ENCODE measurements at places on chromosomes 3 and 15.

- DNase-seq, result no peak
Measured at GRCh38 chr15:100158356-100158755, 183.4 kb downstream of the ADAMTS17 start.

- DNase-seq, result no peak
Measured at GRCh38 chr3:45544717-45545296, 49.7 kb upstream of the LIMD1 start.

DNA sequence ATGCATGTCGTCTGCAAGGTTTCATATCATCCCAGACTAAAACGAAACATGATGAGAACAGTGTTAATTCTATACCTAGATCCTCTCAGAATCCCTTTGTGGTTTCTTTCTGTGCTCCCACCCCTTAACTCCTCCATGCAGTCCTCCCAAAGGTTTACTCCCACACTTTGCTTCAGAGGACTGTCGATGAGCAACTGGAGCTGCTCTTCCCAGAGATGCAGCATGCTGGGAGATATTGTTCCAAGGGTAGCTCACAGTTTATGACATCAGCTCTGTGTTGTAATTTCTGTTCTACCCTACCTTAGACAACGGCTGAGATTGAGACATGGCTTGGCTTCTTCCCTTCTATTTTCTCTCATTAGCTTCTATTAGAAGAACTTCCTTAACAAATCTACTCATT lies 313.0 kb upstream of the COL8A1 start:
- DNase-seq, result no peak

GRCh38 chr3:65729973-65730372 lies 308.7 kb downstream of the MAGI1 start:
- DNase-seq, result no peak

DNA sequence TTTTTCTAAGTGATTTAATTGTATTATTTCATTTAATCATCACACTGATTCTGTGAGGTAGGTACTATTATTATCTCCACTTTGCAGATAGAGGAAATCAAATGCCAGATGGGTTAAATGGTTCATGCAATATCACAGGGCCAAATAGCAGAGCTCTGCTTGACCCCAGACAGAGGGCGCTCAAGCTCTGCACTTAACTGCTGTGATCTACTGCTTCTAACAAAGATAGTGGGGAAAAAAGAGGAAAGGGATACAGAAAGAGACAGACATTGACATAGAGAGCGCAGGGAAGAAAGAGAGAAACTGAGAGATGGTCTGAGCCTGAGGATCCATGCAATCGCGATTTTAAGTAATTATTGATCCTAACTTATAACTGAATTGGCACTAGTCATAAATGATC lies 279.1 kb upstream of the THRB start:
- peak; percentile 5 for DNase-seq

DNA sequence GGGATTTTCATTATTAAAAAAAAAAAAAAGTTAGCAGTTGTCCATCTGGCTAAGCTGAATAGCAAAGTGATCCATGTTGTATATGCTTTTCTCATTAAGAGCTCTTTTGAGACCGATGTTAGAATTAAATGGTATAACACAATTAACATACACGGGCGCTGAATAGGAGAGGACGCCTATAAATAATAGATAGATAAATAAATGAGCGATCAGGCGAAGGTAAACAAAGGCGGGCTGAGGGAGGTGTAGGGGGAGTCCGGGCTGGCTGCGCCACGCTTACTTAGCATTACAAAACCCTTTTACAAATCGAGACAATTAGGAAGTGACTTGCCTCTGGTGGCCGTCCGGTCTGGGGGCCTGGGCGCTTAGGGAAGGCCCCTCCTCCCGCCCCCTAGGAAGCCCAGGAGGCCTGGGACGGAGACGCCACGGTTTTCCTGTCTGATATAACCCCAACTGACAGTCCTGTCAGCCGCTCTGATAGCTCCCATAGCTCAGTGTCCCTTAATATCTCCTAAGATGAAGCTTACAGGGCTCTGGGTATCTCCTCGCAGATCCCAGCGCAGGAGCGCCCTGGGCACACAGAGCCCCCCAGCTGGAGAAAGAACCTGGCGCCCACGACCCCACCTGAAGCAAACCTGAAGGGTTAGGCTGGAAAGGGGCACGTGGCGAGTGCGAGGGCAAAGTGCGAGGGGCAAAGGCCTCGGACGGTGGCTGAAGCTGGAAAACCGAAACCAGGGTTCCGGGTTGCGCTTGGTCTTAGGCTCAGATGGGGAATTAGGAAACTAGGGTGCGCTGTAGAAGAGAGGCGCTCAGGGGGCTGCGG lies 3.6 kb downstream of the SOX14 start:
- no peak for DNase-seq

DNA sequence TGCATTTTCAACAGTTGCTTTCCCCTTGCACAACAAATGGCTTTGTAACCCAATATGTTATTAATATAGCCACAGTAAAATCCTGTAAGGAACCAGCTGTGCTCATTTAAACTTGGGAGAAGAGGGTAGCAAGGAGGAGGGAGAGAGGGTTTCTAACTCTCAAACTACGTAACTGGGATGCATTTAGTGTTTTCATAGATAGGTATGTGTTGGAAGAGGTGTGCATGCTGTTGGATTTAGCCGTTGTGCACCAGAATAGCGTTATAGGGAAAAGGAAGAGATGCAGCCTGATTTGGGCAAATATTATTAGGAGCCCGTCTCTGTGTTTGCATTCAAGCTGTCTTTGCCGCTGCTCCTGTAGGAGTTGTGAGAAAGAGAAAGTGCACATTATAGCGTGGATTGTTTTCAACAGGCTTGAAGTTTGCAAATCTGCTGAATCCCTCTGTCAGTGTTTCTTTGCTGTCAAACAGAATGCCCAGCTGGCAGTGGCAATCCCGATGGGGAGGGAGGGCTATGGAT lies 39.4 kb downstream of the ARPP21 start:
- DNase-seq, result no peak

GRCh38 chr3:24224666-24225384 lies 269.8 kb downstream of the THRB start:
- no peak for DNase-seq

DNA sequence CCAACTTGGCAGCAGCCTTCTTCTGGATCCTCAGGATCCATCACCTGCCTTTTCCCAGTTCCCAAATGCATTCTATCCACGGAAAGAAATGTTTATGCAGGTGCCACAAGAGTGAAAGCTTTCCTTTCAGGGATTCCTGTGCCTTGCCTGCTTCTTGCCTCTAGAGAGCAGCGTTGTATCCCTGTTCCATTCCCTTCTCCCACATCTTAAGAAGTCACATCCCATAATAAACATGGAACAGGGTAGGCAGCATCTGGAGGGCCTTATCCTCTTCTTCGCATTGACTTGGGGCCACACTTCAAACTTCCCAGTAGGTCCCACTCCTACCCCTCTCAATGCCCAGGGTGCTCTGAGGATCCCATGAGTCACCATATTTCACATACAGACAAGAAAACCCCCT lies 72.7 kb upstream of the DCLK3 start:
- DNase-seq, result no peak

DNA sequence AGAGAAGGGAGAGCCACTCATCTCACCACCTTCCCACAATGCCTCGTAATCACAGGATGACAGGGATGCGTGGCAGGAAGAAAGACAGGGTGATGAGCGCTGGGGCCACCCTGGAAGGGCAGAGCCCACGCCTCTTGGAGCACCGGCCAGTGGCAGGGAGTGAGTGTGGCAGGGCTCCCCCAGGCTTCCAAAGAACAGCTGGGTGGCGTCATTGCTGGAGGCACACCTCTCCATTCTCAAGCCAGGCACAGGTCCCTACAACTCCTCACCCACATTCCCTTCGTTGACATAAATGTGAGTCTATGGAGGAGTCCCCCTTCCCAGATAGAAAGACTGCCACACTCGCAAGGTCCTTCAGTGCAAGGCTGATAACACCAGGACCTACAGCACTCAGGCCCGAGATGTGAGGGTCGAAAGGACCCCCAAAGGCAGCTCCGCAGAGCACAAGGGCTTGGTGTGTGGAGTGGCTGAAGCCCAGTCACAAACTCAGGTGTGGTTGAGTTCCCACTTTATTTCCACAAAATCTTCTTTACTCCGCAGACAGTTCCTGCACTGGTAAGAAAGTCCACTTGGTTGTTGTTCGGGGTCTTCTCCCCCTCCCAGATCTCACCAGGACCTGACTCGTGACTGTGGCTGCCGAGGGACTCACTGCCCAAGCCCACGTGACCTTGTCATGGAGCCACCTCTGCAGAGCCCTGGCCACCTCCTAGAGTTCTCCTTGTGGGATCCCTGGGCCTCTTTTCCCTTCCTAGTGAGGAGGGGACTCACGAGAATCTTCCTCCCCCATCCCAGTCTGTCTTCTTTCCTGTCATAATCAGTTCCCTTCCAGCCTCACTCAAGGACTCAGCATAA lies 22.4 kb upstream of the CORO2B start:
- DNase-seq, result no peak

- DNase-seq, result no peak
Measured at GRCh38 chr15:36803773-36804172, 224.3 kb downstream of the CDIN1 start.

GRCh38 chr3:35592589-35593295 lies 46.6 kb upstream of the ARPP21 start:
- DNase-seq, result no peak

GRCh38 chr3:67192466-67192865 lies 194.4 kb downstream of the KBTBD8 start:
- no peak for DNase-seq

DNA sequence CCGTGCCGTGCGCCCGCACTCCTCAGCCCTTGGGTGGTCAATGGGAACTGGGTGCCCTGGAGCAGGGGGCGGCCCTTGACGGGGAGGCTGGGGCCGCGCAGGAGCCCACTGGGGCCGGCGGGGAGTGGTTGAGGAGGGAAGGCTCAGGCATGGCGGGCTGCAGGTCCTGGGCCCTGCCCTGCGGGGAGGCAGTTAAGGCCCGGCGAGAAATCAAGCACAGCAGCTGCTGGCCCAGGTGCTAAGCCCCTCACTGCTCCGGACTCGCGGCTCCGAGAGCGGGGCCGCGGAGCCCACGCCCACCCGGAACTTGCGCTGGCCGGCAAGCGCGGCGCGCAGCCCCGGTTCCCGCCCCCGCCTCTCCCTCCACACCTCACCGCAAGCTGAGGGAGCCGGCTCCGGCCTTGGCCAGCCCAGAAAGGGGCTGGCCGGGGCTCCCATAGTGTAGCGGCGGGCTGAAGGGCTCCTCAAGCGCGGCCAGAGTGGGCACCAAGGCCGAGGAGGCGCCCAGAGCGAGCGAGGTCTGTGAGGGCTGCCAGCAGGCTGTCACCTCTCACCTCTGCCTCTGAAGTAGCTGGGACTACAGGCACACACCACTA lies 7.8 kb downstream of the GP9 start:
- DNase-seq, result no peak

DNA sequence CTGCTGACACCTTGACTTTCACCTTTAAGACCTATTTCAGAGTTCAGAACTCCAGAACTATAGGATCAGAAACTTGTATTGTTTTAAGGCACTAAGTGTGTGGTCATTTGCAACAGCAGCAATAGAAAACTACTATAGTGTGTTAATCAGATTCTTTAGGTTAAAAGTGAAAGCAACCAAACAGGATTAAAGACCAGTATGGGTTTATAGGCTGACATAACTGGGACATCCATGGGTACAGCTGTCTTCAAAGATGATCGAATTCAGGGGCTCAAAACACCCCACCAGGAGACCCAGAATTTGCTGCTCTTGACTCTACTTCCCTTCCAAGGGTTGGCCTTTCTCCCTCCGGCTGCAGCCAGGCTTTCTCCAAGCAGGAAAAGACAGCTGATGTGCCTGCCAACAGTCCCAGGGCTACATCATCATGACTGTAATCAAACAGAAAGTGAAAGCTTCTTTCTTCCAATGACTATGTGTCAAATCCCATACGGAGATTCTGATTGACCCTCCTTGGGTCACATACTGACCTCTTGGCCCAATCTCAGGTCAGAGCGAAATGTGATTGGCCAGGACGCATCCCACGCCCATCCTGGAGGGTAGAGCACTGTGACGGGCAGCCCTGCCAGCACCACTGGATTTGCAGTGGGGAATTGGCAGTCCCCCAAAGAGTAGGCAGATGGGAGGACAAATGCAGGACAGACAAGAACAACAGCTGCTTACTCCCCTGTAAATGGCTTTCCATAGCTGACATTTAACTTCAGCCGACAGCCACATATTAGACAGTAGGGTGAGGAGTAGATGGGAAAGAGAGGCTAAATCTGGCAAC lies 51.4 kb upstream of the RNF7 start:
- DNase-seq, result peak; percentile 36

- DNase-seq, result no peak
Measured at GRCh38 chr3:144033240-144033589, 61.6 kb downstream of the DIPK2A start.

DNA sequence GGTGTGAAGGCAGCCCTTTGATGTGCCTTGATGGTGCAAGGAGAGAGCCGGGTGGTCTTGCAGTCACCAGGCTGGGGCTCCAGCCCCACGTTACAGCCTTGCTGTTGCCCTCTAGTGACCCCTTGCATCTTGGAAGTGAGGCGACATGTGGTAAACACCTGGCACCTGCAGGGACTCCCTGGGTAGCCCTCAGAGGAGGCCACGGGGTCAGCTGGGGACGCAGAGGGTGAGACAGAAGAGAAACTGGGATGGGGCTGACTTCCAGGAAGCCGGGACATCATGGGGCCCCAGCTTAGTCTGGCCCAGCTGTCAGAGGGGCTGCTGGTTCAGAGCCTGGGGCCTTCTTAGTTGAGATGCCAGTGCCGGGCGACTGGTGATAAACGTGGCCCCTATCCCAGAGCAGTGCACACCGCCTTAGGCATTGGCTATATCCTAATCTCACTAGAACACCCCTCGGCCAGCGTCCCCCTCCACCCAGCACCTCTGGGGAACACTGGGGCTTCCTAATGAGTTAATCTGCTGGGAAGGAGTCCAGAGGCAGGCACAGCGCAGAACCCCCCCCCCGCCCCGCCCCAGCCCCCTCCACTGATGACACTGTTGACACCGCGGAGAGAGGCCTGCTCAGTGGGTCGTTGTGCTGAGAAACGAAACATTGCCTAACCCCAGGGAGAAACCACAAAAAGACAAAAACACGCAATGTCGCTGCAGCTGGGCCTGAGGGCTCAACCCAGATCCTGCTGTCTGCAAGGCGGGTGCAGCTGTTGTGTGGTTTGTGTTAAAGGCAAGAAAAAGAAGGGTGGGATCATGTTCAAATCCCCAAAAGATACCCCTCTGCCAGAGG lies 60.5 kb upstream of the KLF13 start:
- DNase-seq, result no peak

DNA sequence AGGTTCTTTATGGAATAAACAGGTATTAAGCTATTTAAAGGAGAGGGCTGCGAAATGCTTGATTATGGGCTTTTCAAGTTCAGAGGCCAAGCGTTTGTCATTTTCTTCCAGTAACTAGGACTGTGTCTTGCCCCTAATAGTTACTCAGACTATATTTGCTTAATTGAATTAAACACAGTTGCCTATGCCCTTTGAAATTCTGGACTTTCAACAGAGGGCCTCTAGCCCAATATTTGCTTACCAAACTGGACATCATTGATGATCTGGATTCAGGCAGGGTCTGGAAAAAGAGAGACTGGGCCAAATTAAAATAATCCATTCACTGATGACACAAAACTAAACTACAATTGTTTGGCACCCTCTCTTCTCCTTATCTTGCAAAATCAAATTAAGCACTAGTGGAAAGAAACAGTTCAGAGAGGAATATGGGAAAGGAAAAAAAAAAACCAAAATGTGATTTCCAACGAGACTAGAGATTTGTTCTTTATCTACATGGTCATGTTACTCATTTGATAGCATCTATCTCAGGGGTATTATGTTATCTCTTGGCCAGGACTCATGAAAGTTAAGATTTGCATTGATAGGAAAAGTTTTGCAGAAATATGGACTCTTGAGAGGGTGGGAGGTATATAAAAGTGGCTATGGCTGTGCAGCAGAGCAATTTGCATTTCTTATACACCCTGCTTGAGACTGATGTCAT lies 75.1 kb upstream of the TSEN2 start:
- no peak for DNase-seq

All from anterior cingulate cortex (tissue), 58 donors.